Chondrocyte (in vitro differentiated cells): ENCODE measurements at places on chromosomes 7 and 10. TPM values are rescaled to one million over a fixed set of nuclear protein-coding genes. Genes with fewer than 3 reads are reported as not detected.

DNA sequence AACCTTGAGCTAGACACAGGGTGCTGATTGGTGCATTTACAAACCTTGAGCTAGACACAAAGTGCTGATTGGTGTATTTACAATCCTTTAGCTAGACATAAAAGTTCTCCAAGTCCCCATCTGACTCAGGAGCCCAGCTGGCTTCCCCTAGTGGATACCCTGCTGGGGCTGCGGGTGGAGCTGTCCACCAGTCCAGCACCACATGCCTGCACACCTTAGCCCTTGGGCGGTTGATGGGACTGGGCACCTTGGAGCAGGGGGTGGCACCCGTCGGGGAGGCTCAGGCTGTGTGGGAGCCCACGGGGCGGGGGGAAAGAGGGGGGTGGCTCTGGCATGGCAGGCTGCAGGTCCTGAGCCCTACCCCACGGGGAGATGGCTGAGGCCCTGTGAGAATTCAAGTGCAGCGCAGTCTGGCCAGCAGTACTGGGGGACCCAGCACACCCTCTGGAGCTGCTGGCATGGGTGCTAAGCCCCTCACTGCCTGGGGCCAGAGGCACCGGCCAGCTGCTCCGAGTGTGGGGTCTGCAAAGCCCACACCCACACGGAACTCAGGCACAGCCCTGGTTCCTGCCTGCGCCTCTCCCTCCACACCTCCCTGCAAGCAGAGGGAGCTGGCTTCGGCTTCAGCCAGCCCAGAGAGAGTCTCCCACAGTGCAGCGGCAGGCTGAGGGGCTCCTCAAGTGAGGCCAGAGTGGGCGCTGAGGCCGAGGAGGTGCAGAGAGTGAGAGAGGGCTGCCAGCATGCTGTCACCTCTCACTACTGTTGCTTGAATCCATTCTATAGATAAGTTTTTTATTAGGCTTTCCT, 369.8 kb upstream of the SMIM30 start:
- H3K36me3 ChIP-seq, result no peaks in the 10 kb centered on the region
- H3K4me1 ChIP-seq, result no peaks in the 10 kb centered on the region
- no peak overlapping the region for H3K27ac ChIP-seq
- DNase-seq, result no peak

- H3K4me1 ChIP-seq, result peaks cover 9% of the 10 kb centered on the region
- H3K36me3 ChIP-seq, result peaks cover 1% of the 10 kb centered on the region
- H3K27me3 ChIP-seq, result peaks cover 21% of the 10 kb centered on the region
- no peak for DNase-seq
- H3K4me3 ChIP-seq, result no peak overlapping the region
These were observed 5.4 kb downstream of the FERD3L start for GRCh38 chr7:19139706-19140327.

DNA sequence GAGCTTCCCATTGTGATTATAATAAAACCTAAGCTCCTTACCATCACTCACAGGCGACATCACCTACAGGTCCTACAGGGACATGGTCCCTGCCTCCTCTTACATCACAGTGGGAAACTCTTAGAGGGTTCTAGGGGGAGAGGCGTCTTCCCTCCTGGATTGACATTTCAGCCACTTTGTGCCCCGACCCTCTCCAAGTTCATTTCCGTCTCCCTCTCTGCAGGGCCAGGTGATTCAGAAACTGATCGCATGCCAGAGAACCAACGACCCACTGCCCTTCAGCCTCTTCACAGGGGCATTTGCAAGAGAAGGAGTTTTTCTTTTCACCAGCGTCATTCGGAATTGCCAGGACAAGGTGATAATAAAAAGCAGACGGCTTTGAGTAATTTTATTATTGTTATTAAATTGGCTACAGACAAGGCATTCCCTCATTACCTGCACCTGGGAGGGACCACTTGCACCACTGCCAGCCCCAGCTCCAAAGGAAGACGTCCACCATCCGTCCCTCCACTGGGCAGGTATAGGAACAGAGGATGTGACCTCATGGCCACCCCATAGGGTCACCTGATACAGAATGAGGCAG, 85.8 kb upstream of the CUX1 start:
- no peak overlapping the region for H3K27ac ChIP-seq
- no peaks in the 10 kb centered on the region for H3K36me3 ChIP-seq
- DNase-seq, result no peak
- H3K4me1 ChIP-seq, result peaks cover 10% of the 10 kb centered on the region
- no peak overlapping the region for H3K4me3 ChIP-seq

GRCh38 chr7:98250789-98251188, 1.2 kb downstream of the TECPR1 start:
- H3K4me1 ChIP-seq, result peaks cover 27% of the 10 kb centered on the region
- no peak overlapping the region for H3K27ac ChIP-seq
- no peak for DNase-seq
- H3K36me3 ChIP-seq, result peaks cover 2% of the 10 kb centered on the region
- H3K27me3 ChIP-seq, result no peaks in the 10 kb centered on the region
- H3K4me3 ChIP-seq, result peak overlapping the region; percentile 96

The TEX36 gene
- total RNA-seq, result not detected in 3 replicates

The AKR1C4 gene
- not detected in 3 replicates for total RNA-seq

The NRG3 gene
- not detected in 3 replicates for total RNA-seq

The PIK3AP1 gene
- total RNA-seq, result 9.7 to 12.4 TPM (median 9.9 TPM) in 3 replicates
